NCI-H1092 (cell line): ENCODE measurements at places on chromosomes 3 and 15.

- no peak for DNase-seq
Measured at GRCh38 chr3:151201051-151201730, 1.8 kb downstream of the GPR171 start.

GRCh38 chr3:165883863-165884478 lies 46.7 kb upstream of the BCHE start:
- no peak for DNase-seq

DNA sequence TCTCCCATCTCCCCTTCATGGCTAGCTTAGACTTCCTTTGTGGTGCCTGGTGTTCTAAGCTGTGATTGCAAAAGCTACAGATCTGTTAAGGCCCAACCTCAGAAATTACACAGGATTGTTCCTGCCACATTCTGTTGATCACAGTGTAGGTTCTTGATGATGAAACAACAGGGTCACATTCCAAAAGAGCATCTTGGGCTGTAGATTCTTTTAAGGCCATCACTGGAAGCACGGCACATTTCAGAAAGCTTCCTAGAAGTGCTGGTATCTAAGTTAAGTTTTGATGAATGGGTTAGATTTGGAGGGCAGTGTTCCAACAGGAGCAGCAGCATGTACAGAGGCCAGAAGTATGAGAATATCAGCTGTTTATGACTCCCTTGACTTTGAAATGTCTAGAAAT lies 107.5 kb upstream of the SKOR1 start:
- DNase-seq: no peak

- no peak for DNase-seq
Measured at GRCh38 chr3:79018671-79019136, 749.1 kb downstream of the ROBO1 start.

- DNase-seq: no peak
Measured at GRCh38 chr15:60960517-60960916, 268.6 kb downstream of the RORA start.

- DNase-seq: peak; percentile 5
Measured at GRCh38 chr3:101635954-101636798, 40.8 kb downstream of the ZBTB11 start.

DNA sequence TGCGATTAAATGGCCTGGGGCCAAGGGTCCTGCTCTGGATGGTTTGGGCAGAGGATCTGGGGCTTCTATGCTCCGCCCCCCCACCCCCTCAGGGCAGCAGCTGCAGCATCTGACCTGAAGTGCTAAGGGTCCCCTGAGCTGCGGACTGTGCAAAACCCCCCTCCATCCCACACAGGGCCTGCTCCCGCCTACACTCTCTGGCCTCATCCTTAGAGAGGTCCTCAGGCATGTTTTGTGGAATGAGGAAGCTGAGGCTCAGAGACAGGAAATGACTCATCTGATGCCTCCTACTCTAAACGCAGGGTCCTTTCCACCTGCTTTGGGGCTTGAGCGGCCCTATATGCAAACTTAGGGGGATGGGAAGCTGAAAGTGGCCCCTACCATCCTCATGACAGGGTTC lies 59.5 kb upstream of the CTSH start:
- DNase-seq: no peak

DNA sequence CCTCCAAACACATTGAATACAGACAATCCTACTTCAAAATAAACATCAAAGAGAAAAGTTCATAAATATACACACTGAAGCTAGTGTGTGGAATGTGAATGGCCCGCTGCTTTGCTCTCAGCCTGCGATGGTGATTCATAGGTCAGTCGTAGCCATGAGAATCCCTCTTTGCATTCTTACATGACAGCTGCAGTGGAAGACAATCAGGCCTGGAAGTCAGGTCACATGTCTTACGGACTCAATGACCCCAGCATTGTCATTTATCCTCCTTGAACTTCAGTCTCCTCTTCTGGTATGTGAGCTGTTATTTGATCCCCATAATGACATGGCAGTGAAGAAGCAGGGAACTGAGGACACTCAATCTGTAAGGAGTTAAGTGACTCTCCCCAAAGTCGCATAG lies 217.8 kb upstream of the EOMES start:
- no peak for DNase-seq

- DNase-seq: no peak
Measured at GRCh38 chr3:127089486-127090145, 103.3 kb upstream of the PRR23E start.

GRCh38 chr15:63856711-63857460 lies 23.1 kb upstream of the HERC1 start:
- no peak for DNase-seq

GRCh38 chr15:47414207-47414606 lies 303.1 kb upstream of the SEMA6D start:
- DNase-seq: no peak

DNA sequence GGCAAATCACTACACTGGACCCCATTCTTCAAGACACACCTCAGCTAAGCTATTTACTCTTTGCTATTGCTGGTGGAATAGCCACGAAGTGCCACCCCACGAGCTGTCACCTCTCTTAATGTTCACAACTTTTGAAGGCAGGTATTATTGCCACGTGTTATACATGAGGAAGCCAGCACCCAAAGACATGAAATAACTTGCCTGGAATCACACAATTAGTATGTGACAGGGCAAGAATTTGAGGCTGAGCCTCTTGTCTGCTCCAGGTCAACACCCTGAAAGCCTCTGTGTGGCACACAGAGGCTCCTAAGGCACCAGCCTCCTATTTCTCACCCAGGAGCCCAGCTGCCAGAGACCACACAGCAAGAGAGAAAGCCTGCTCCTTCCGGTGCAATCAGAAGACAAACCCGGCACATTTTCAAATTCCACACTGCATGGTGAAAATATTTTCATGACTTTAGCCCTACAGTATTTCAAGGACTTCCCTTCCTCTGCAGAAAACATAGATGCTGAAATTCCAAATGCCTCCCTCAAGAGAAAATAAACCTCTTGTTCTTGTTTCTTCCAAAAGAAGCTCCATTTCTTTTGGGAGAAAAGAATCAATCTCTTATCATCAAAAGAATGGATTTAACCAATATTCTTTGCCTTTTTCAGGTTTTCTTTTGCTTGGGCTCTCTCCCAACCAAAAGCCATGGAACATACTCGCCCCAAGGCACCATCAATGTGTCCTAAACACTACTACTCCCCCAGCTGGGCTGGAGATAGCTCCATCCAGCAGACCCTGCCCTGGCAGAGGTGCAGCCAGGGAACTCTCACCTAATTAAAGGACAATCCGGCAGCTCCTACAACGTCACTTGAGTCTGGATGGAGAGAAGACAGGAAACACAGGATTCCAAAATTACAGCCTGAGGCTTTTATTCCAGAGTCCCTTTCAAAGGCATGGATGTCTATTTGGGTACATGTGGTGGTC lies 84.7 kb upstream of the THBS1 start:
- no peak for DNase-seq

GRCh38 chr15:100032358-100033085 lies 299.3 kb upstream of the LYSMD4 start:
- no peak for DNase-seq

GRCh38 chr3:134299185-134299887 lies 48.7 kb upstream of the RYK start:
- no peak for DNase-seq

DNA sequence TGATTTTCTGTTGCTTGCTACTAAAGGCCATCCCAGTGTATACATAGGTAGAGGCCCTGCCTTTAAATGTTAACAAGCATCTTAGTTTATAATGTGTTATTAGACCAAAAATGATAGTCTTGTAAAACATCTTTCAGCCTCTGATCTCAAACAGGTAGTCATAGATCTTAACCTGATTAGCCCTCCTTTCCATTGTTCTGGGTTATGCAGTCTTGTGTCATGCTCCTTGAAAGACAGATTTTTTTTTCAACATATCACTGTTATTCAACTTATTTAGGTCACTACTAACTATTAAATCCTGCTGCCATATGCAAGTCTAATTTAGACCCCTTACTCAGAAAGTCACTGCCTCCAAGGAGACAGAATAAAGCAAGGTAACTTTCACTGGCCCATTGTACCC lies 19.1 kb upstream of the CLDN16 start:
- DNase-seq: no peak

- DNase-seq: no peak
Measured at GRCh38 chr3:105822171-105823123, 46.4 kb downstream of the CBLB start.

DNA sequence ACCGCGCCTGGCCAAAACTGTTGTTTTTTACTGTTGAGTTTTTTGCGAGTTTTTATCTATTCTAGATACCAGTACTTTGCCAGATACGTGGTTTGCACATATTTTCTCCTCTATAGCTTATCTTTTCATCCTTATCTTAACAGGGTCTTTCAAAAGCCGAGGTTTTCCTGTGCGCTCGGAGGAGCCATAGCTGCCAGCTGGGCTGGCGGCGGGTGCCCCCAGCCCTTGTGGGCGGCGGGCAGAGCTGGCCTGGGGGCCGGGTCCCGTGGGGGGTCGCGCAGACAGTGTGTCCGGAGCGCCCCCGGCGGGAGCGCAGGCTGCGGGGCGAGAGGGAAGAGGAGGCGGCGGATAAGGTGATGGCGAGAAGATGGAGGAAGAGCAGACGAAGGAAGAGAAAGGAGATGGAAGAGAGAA lies 11.1 kb upstream of the EIF4A2 start:
- no peak for DNase-seq

- no peak for DNase-seq
Measured at GRCh38 chr15:94666553-94666952, 435.2 kb downstream of the MCTP2 start.

- no peak for DNase-seq
Measured at GRCh38 chr3:13883681-13884080, 3.8 kb upstream of the WNT7A start.

DNA sequence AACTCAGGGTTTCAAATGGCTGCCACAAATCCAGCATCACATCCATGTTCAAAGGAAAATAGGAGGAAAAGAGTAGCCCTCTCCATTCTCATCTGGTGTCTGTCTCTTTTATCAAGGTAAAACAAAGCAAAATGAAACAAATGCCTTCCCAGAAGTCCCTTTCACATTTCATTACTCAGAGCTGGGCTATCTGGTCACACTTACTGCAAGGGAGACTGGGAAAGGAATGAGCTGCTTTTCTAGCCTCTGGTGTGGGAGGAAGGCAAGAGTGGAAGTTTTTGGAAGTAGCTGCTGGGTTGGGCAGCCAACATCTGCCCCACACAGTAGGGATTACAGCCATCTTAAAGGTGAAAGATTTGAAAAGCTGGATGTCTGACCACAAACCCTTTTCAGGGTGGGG lies 51.8 kb downstream of the KLF15 start:
- no peak for DNase-seq

DNA sequence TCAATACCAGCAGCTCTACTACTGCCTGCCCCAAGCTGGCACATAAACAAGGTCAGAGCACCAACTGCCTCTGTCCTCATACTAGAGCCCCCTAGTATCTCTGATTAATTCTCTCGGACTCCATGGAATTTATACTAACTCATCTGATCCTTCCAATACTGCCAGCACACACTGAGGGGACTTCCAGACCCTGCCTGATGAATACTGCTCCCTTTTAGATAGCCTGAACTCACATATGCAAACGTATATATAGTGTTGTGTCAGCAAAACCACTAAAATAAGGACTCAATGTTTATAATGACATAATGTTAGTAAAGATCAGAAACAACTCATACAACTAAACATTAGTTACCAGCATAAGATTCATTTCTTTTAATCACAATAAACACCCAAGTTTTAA lies 25.0 kb downstream of the CEP70 start:
- no peak for DNase-seq

DNA sequence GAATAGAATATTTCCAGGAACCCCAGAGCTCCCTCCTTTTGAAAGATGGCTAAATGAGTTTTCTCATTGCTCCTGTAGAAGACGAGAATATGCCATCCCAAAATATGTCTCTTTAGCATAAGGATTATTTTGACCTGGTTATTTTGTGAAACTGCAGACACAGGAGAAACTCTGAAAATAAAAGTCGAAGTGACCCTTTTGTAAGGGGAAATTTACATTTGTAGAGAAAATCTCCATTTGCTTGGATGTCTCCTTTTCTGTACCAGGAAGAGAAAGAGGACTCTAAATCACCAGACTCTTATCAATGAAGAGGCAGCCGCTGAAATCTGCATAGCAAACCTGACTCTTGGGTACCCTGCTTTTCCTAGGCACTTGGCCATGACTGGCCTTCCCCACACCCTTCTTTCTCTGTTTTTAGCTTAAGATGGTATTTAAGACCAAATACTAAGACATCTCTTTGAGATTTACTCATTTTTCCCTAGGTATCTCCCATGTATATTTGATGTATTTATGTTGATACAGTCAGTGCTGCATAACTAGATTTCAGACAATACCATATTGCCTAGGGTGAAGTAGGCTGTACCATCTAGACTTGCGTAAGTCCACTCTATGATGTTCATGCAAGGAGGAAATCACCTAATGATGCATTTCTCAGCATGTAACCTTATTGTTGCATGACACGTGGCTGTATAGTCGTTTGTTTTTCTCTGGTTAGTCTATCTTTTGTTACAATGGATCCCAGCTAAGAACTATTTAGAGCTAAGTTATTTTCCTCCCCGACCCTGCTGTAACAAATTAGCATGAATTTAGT lies 98.2 kb upstream of the UBE3A start:
- DNase-seq: no peak

GRCh38 chr3:194305356-194306108 lies 45.6 kb downstream of the CPN2 start:
- DNase-seq: no peak

DNA sequence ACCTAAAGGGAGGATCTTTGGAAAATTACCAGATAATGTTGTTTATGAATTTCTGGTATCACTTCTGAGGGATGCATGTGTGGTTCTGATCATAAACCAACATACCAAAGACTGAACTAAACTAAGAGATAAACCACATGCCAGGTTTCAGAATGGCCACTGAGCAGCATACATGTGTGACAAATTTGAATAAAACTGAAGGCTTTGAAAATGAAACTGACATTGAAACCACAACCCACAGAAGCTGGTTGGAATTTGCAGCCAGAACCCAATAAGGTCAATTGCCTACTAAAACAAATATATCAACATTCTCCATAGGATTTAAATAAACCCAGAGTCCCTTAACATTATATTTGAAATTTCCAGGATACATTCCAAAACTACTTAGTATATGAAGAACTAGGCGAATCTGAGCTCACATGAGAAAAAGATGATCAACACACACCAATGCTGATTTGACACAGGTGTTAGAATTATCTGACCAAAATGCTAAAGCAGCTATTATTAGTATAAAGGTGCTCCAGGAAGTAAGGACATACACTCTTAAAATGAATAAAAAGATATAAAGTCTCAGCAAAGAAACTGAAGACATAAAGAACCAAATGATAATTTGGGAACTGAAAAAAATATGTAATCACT lies 125.0 kb downstream of the ZNF280D start:
- no peak for DNase-seq

DNA sequence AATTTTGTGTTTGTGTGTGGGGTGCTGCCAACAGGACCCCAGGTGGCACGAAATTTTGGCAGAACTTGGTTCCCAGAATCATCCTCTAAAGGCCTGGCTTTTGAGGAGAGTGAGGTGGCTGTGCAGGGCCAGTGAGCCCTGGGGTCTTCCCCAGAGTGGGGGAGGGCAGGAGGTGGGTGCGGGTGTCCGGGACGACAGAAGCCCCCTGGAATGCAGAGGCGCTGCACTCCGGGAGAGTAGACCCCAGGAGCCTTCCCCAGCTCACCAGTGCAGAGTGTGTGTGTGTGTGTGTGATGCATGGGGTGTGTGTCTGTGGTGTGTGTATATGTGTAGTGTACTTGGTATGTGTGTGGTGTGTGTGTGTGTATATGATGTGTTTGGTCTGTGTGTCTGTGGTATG lies 44.4 kb upstream of the SEC13 start:
- no peak for DNase-seq

- no peak for DNase-seq
Measured at GRCh38 chr3:52609316-52609815, 73.0 kb downstream of the UQCC5 start.

- no peak for DNase-seq
Measured at GRCh38 chr3:62723914-62724217, 151.3 kb downstream of the CADPS start.
